ENCODE measurements at places on chromosomes 2 and 18. TPM values are rescaled to one million over a fixed set of nuclear protein-coding genes. Genes with fewer than 3 reads are reported as not detected.

GRCh38 chr18:473802-474201, 26.7 kb downstream of the COLEC12 start:
- H3K4me1 ChIP-seq = peaks cover 16% of the 10 kb centered on the region
- no peaks in the 10 kb centered on the region for H3K36me3 ChIP-seq
- H3K27me3 ChIP-seq = no peaks in the 10 kb centered on the region
- no peak for DNase-seq
- no peak overlapping the region for H3K27ac ChIP-seq
- H3K4me3 ChIP-seq = no peak overlapping the region

DNA sequence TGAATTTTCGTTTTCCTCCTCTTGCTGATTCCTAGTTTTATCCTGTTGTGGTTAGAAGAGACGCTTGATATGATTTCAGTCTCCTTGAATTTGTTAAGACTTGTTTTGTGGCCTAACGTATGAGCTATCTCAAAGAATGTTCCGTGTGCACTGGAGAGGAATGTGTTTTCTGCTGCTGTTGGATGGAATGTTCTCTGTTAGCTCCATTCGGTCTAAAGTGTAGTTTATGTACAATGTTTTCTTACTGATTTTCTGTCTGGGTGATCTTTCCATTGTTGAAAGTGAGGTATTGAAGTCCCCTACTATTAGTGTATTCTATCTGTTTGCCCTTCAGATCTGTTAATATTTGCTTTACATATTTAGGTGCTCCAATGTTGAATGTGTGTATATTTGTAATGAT, 25.9 kb downstream of the COLEC11 start:
- H3K27me3 ChIP-seq = no peaks in the 10 kb centered on the region
- peak; percentile 24 for DNase-seq
- H3K36me3 ChIP-seq = no peaks in the 10 kb centered on the region
- peaks cover 2% of the 10 kb centered on the region for H3K4me1 ChIP-seq

Gene GKN1
- not detected for total RNA-seq

DNA sequence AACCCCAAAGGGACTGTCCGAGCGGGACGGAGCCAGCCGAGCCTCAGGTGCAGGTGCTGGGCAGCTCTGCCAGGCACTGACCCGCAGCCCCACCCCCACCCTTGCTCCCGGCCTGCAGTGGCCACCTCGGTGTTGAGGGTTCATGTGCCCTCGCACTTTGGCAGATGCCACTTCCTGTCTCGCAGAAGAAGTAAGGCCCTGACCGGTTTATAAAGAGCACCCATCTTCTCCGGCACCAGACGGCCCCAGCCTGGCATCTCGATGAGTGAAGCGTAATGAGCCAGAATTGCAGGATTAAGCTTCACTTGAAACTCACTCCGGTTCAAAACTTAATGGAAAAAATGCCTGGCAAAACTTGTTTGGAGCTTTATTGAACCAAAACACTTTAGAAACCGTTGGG, 10.9 kb upstream of the NFATC1 start:
- no peaks in the 10 kb centered on the region for H3K36me3 ChIP-seq
- peaks cover 3% of the 10 kb centered on the region for H3K4me1 ChIP-seq
- no peak for DNase-seq
- no peak overlapping the region for H3K4me3 ChIP-seq
- peaks cover 16% of the 10 kb centered on the region for H3K27me3 ChIP-seq
- no peak overlapping the region for H3K27ac ChIP-seq

DNA sequence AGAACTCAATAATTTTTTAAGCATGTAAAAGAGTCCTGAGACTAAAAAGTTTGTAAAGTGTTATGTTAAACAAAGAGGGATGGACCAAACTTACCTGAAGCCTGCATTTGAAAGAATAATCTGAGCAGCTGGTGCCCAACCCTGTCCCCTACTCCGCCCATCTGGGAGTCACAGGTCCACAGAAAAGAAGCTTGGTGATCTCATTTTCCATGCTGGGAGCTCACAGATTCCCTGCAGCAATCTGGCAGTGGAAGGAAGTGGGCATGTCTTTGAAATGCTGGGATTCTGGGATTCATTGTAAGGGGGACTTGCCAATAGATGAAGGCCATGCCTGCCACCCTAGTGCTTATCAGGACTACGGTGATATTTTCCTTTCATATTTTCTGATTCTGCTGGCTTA, 17.9 kb downstream of the CDH2 start:
- no peak overlapping the region for H3K4me3 ChIP-seq
- H3K27ac ChIP-seq = no peak overlapping the region
- no peaks in the 10 kb centered on the region for H3K27me3 ChIP-seq
- H3K36me3 ChIP-seq = no peaks in the 10 kb centered on the region
- peaks cover 7% of the 10 kb centered on the region for H3K4me1 ChIP-seq
- no peak for DNase-seq

- H3K27me3 ChIP-seq = no peaks in the 10 kb centered on the region
- H3K36me3 ChIP-seq = no peaks in the 10 kb centered on the region
- DNase-seq = peak; percentile 98
- H3K4me1 ChIP-seq = peaks cover 34% of the 10 kb centered on the region
- H3K4me3 ChIP-seq = no peak overlapping the region
Observed at GRCh38 chr2:133326652-133327397, 241.4 kb downstream of the NCKAP5 start.
